Midbrain (tissue), 1 donor: ENCODE measurements at places on chromosomes 4 and X.

DNA sequence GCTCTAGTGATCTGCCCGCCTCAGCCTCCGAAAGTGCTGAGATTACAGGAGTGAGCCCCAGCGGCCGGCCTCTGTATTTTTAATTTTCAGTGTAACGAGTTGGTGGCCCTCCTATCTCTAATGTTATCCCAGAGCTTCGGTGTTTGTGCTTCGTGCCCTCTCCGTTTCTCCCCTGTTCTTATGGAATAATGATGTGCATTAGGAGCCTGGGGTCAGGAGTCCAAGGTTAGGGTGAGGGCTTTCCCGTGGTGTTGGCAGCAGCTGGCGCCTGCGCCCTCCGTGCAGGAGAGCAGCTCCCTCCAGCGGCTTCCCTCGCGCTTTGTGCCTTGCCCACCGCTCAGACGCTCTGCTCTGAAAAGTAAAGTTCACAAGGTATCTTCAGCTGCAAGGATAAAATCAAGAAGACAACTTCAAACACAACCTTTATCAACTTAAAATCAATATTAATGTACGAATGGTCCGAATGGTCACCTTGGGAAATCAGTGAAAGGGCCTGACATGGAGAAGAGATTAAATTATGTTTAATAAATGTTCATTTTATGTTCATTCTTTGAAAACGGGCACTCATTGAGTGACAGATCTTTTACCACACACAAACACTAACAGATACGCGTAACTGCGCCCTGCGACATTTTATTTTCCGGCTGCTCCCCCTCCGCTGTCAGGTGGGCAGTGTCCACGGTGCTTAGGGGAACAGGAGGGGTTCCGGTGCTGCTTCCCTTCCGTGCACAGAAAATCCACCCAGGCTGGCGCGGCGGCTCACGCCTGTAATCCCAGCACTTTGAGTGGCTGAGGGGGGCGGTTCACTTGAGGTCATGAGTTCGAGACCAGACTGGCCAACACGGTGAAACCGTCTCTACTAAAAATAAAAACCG lies 62.4 kb downstream of the TRAPPC11 start:
- DNase-seq: no peak

- DNase-seq: no peak
Measured at GRCh38 chrX:47605024-47605423, 14.6 kb downstream of the SYN1 start.

DNA sequence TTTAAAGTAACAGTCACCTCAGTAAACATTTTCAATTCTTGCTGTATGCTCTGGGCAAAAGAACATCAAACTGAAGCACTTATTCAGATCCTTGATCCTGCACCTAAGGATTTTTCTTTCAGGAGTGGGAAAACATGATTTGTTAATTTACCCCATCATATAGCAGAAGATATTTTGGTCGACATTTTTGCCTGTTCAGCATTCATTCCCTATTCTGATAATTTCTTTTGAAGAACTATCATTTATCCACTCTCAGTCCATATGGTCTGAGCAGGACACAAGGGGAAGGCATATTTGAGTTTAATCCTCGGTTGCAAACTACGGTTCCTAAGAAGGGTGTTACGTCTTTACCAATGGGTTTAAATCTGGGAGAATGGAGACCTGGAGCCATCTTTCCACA lies 1.2 kb upstream of the CLOCK start:
- DNase-seq: no peak

DNA sequence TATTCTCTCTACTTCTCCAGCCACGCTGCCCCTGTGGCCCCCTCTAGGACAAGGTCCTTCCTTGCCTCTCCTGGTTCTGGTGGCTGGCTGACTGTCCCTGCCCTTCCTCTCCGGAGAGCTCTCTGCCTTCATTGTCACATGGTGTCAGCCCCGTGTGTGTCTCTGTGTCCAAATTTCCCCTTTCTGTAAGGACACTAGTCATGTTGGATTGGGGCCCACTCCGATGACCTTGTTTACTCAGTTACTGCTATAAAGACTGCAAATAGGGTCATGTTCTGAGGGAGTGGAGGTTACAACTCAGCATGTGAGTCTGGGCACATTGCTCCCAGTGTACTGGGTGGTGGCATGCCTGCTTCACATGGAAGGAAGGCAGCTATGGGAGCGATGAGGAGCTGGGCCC lies 129.5 kb upstream of the PSAPL1 start:
- DNase-seq: no peak

DNA sequence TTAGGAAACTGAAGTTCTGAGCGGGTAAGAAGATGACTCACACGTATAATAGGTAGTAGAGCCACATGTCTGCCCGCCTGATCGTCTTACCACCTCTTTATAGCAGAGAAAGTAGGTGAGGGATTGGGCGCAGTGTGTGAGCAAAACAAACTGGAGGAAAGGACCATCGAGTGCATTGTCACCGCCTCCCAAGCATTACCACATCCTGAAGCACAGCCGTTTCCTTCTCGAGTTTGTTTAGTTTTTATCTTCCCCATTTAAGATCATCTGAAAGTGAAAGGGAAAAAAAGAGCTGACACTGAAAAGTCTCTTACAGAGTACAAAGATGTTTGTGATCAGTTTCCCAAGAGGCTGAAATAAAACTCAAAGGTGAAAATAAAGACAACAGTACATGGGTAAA lies 14.8 kb downstream of the PDK3 start:
- DNase-seq: no peak

DNA sequence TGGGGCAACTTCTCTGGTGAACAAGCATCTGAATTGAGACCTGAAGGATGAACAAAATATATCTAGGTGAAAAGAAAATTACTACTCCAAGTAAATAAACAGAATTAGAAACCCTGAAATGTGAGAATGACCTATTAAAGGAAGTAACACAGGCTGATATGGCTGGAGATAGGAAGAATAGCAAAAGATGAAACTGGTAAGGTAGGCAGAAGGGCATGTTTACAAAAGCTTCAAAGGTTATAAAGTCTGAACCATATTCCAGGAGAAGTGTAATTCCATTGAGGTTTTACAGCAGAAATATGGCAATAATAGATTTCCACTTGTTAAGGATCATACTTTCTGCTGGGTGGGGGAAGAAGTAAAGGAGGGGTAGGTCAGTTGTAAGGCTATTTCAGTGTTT lies 452.0 kb downstream of the GBA3 start:
- no peak for DNase-seq

DNA sequence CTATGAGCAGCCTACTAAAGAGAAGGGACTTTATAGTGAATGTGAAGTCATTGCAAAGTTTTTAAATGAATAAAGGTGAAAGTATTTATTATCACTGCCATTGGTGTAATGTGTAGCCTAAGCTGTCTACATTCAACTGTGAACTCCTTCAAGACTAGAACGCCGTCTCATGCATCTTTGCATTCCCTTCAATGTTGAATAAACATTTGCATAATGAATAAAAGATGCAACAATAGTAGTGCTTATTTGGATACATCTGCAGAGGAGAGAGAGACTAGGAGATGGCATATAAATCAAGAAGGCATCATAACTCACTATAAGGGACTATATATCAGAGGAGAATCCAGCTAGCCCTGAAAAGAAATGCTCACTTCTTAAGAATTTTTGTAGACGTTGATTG lies 1623.8 kb upstream of the TENM3 start:
- no peak for DNase-seq

- DNase-seq: no peak
Measured at GRCh38 chr4:75819121-75819520, 83.1 kb downstream of the PPEF2 start.

DNA sequence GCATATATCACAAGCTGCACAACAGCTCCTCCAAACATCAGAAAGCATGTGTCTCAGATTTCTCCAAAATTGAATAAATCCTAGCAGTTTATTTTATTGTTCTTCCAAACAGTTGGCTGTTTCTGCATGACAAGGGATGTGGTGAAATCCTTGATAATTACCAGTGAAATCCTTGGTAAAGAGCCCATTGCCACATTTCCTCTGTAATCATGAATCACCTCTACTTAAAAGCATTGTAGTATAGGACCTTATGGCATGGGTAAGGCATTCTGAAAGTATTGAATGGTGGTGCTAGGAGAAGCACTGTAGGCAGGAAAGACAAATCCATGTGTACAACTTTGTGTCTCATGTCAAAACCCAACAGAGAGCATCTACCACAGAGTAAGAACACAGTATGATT lies 135.8 kb upstream of the NDST3 start:
- no peak for DNase-seq

DNA sequence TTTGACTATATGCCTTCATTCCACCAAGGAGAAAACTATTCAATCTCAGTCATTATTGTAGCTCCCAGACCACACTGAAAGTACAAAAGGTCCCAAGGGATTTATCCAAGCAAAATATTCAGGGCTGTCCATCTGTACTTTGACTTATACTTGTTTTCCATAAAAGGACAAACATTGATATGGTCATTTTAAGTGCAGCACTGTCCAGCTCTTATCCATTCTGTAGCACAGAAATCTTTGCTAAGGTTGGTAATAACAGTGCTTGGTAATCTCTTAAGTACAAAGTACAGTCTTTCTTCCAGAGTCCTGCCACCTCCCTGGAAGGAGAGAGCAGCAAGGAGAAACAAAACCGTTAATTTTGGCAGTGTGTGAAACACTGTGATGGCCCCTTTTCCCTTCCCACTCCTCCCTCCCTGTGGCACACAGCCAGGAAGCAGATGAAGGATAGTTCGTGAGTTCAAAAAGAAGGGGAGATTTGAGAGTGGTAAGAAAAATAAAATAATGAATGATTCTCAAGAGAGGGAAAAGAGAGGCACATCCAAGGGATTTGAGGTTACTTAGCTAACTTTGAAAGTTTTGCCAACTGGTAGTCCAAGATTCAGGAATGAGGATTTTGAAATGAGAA lies 6.8 kb upstream of the CXCL2 start:
- DNase-seq: no peak

DNA sequence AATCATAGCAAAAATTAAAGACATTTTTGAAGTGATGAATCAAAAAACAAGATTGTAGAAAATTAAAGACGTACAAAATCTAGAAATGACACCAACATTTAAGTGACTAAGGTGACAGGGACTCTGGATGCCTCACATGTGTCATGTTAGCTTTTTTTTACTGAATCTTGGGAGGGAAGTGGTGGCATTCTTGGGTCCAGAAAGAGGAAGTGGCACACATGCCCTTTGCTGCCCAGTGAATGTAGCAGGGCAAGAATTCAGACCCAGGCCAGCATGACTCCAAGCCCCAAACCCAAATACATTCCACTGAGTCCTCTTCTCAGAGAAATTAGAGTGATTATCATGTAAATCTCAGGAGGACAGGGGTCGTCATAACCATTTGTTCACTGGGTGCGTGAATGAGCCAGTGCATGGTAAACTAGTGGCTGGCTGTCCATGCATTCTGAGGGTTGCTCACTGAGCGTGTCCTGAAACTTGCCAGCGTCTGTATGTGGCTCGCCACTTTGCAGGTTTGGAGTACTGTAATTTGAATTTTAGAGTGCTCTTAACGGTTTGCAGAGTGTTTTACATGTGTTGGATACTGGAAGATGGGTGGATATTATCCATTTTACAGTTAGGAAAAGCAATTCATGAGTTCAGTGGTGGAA lies 55.4 kb upstream of the TBC1D14 start:
- no peak for DNase-seq

DNA sequence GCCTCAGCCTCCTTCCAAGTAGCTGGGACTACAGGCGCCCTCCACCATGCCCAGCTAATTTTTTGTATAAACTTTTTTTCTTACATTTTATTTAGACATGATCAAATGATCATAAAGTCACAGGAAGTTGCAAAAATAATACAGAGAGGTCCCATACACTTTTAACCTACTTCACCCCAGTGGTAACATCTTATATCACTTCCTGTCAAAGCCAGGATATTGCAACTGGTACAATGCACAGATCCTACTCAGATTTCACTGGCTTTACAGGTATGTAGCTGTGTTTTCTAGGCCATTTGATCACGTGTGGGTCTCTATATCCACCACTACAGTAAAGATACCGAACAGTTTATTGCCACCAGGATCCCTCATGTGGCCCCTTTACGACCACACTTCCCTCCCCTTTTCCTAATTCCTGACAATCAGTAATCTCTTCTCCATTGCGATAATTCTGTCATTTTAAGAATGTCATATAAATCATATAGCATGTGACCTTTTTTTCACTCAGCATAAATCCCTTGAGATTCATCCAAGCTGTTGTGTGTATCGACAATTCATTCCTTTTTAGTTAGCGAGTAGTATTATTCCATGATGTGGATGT lies 18.0 kb downstream of the RPS6KA3 start:
- no peak for DNase-seq

GRCh38 chr4:7827566-7827965 lies 112.1 kb downstream of the AFAP1 start:
- no peak for DNase-seq

- DNase-seq: no peak
Measured at GRCh38 chr4:134787315-134787714, 585.7 kb upstream of the PABPC4L start.

DNA sequence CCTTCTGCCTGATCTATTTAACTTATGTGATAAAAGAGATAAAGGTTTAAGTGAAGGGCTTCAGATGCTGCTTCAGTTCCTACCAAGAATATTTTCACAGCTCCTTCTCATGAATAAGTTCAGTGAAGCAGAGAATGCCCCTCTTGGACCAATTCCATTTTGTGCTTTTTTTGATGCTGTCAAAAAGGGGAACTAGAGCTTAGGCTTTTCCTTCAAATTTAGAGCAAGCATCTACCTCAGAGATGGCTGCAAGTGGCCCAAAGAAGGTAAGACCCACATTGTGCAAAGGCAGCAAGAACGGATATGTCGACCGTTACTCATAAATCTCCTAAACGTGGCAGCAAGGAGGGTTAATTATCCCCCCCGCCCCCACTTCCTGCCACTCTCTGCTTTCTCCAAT lies 4.5 kb downstream of the CHRDL1 start:
- DNase-seq: no peak

- no peak for DNase-seq
Measured at GRCh38 chrX:55006827-55007621, 6.9 kb downstream of the APEX2 start.

- DNase-seq: no peak
Measured at GRCh38 chr4:76892601-76893000, 5.3 kb downstream of the SOWAHB start.

DNA sequence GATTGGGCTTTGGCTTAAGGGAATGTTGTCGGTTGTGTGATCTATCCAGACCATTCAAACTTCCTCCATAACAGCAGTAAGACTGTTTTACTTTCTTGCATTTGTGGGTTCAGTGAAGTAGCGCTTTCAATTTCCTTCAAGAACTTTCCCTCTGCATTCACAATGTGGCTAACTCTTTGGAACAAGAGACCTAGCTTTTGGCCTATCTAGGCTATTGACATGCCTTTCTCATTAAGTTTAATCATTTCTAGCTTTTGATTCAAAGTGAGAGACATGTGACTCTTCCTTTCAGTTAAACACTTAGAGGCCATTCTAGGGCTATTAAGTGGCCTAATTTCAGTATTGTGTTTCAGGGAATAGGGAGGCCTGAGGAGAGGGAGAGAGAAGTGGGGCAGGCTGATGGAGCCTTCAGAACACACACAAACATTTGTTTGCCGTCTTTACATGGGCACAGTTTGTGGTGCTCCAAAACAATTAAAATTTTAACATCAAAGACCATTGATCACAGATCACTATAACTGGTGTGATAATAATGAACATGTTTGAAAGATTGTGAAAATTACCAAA lies 34.1 kb downstream of the ADH5 start:
- DNase-seq: no peak

- peak; percentile 87 for DNase-seq
Measured at GRCh38 chr4:36351082-36351666, 69.8 kb downstream of the DTHD1 start.

GRCh38 chrX:93594780-93595179 lies 78.6 kb downstream of the NAP1L3 start:
- no peak for DNase-seq
